ENCODE measurements at places on chromosomes 4 and X.

DNA sequence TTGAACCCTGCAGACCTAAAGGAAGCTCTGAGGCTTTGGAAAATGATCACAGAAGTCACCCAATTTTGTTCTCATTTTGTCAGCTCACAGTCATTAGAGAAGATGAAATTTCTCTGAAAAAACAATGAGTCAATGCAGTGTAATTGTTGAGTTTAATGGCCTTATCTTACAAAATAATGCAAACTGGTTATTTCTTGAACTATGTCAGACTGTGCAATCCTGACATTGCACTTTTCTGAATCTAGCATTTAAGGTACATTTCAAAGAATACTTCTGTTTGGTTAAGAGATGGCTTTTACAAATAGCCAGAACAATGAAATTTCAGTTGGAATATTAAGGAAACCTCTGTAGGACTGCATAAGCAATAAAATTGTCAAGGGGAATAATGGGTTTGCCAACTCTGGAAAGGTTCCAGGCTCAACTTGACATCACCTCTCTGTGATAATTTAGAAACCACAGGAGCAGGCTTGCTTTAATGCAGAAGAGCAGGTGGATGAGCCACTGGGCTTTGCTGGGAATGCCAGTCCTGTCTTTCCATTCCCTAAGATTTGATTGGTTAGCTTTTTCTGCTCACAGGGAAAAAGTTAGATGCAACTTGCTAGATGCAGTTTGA is 222.8 kb downstream of the FRMPD4 start:
- no peak for DNase-seq

DNA sequence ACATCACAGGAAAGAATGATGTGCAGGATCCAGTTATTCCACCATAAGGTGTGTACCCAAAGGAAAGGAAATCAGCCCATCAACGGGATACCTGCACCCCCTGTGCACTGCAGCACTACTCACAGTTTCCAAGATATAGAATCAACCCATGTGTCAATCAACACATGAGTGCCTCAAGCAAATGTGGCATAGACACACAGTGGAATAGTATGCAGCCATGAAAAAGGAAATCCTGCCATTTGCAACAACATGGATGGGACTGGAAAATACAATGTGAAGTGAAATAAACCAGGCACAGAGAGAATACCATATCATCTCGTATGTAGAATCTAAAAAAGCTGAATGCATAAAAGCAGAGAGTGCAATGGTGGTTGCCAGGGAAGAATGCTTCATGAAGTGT is 53.3 kb downstream of the DHRSX start:
- no peak for DNase-seq

GRCh38 chr4:174217273-174218126 is 66.0 kb downstream of the FBXO8 start:
- DNase-seq, result no peak

DNA sequence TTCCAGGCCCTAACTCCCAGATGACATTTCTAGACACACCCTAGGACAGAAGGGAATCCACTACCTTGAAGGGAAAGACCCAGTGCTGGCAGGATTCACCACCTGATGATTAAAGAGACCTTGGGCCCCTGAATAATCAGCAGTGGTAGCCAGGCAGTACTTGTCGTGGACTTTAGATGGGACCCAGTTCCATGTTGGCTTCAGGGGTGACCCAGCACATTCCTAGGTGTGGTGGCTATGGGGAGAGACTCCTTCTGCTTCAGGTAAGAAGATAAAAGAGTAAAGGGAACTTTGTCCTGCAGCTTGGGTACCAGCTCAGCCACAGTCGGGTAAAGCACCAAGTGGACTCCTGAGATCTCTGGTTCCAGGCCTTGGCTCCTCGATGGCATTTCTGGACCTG is 131.8 kb upstream of the S100G start:
- DNase-seq, result no peak

DNA sequence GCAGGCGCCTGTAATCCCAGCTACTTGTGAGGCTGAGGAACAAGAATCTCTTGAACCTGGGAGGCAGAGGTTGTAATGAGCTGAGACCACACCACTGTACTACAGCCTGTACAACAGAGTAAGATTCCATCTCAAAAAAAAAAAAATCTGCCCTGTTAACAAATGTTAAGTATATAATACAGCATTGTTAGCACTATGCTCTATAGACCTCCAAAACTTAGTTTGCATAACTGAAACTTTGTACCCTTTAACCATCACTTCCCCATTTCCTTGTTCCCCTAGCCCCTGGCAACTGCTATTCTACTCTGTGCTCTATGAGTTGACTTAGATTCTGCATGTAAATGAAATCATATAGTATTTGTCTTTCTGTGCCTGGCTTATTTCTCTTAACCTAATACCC is 76.7 kb downstream of the TAB3 start:
- DNase-seq, result no peak

DNA sequence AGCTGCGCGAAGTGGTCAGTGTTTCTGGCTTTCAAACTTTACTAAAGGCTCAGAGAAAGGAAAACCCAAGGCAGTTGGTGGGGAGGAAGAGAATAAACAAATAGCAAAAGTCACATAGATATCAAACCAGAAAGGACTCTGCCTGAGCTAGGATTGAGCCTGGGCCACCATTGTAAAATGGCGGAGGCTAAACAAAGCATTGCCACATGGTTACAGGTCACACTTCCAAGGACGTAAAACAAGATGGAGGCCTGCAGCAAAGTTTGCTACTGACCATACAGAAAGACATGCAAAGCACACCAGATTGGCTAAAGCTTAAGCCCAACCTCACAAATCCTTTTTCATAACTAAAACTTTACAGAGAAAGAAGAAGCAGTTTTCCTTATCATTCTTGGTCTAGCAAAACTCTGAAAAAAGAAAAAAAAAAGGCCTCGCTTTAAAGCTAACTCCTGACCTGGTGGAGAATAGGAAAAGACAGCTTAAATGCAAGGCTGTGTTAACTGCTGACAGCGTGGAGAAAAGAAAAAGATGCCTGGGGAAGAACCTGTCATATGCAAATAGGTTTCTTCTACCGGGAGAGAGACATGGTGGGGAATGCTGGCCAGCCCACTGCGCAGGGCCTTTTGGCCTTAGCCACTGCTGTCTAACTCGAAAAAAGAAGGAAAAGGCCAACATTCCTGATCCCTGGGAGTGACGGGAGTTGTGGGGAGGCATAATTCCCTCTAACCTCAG is 81.8 kb upstream of the SMARCA5 start:
- DNase-seq, result no peak

DNA sequence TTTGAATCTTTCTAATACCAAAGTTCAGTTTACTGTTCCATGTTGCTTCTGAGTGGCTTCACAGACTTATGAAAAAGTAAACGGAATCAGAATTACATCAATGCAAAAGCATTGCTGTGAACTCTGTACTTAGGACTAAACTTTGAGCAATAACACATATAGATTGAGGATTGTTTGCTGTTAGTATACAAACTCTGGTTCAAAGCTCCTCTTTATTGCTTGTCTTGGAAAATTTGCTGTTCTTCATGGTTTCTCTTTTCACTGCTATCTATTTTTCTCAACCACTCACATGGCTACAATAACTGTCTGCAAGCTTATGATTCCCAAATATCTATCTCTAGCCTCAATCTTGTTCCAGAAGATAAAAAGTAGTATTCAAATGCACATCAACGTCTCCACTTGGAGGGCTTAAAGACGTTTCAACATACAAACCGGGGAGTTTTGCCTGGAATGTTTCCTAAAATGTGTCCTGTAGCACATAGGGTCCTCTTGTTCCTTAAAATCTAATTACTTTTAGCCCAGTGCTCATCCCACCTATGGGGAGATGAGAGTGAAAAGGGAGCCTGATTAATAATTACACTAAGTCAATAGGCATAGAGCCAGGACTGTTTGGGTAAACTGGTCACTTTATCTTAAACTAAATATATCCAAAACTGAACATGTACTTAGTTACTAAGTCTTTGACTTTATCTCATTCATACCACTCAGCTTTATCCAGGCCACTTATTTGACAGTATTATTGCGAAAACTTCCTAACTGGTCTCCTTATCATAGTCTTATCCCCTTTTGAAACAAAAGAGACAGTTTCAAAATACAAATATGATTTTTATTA is 3.6 kb upstream of the AFP start:
- no peak for DNase-seq

DNA sequence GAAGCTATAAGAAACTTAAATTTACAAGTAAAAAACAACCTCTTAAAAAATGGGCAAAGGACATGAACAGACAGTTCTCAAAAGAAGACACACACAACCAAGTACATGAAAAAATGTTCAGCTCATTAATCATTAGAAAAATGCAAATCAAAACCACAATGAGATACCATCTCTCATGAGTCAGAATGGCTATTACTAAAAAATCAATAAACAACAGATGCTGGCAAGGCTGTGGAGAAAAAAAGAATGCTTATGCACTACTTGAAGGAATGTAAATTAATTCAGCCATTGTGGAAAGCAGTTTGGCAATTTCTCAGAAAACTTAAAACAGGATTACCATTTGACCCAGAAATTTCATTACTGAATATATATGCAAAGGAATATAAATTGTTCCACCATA is 666.3 kb upstream of the GRIA3 start:
- no peak for DNase-seq

- no peak for DNase-seq
Observed at GRCh38 chr4:65960751-65961150, 290.5 kb upstream of the EPHA5 start.

GRCh38 chr4:24888475-24889344 is 24.1 kb downstream of the CCDC149 start:
- no peak for DNase-seq

DNA sequence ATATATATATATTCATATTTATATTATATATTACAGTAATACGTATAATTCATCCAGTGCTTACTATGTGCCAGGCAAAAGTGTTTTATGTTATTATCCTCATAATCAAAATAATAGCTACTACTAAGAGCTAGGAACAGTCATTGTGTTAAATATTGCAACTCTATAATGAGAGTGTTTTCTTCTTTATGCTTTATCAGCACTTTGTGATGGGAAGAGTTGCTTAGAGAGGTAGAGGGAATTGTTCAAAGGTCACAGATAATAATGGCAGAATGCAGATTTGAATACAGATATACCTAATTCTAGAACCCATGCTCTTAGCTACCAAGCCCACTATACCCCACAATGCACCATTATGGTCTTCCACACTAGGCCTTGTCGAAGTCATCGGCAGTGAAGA is 318.8 kb upstream of the PPARGC1A start:
- DNase-seq, result no peak

GRCh38 chrX:55648434-55648833 is 25.2 kb downstream of the FOXR2 start:
- DNase-seq, result no peak

GRCh38 chrX:101417981-101418841 is 10.2 kb downstream of the HNRNPH2 start:
- peak; percentile 15 for DNase-seq

DNA sequence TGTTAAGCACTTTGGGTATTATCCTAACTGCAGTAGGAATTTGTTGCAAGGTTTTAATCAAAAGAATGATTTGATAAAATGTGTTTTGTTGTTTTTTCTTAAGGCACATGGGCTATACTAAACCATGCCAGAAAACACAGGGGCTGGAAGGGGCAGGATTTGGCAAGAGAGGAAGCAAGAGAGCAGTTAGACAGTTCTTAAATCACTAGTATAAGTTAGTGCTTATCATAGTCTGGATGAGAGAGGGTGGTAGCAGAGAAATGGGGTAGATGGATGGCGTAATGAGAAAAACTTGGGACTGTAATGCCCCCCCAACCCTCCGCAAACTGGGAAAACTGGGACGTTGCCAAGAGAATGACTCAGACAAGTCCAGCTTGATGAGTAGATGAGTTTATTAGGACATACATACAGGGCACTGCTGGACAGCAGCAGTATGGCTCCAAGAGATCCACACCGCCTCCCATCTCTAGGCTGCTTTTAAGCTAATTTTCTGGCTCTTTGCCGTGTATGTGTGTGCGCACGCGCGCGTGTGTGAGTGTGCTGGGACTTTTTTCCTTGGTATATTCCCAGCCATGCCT is 151.5 kb downstream of the PDLIM5 start:
- no peak for DNase-seq

GRCh38 chr4:122788935-122789334 is 37.7 kb upstream of the FGF2 start:
- DNase-seq, result no peak

- no peak for DNase-seq
Observed at GRCh38 chrX:38154340-38154739, 66.3 kb downstream of the SRPX start.

GRCh38 chrX:110046971-110047370 is 44.1 kb downstream of the TMEM164 start:
- no peak for DNase-seq

DNA sequence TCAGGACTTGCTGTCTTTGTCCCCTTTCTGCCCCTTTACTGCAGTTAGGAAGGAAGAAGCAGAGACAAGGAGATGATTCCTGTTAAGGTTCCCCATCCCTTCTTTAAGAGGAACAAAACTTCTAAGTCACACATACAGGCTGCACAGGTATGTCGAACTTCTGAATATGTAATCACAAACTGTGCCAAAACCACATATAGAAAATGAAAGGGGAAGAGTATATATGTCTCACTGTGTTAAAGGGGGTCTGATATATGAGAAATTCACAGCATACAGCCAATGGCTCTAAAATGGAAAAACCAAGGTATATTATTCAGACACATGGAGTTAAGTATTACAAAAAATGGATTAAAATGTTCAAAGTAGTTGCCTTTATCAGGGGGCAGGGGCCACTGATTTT is 11.7 kb downstream of the CFAP97 start:
- DNase-seq, result no peak

DNA sequence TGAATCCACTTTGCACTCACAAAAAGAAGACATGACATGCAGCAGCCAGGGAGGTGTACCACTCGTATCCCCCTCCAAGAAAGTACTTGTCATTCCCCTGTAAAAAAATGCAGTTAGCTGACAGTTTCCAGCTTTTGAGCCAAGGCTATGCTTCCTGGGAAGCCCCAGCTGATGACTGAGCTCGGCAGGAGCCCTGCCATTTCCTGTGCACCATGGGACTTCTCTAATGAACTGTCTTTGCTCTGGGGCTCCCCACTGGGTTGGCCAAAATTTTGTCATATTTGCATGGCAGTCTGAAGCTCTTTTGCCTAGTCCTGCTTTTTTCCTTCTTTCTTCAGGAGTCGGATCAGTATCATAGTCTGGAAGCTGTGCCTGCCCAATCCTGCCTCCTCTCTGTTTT is 104.5 kb upstream of the MAOA start:
- no peak for DNase-seq

- no peak for DNase-seq
Observed at GRCh38 chrX:24870143-24870542, 145.6 kb downstream of the ARX start.

GRCh38 chr4:86608757-86609375 is 14.8 kb downstream of the PTPN13 start:
- no peak for DNase-seq

- no peak for DNase-seq
Observed at GRCh38 chrX:129227366-129227765, 295.9 kb downstream of the SMARCA1 start.

DNA sequence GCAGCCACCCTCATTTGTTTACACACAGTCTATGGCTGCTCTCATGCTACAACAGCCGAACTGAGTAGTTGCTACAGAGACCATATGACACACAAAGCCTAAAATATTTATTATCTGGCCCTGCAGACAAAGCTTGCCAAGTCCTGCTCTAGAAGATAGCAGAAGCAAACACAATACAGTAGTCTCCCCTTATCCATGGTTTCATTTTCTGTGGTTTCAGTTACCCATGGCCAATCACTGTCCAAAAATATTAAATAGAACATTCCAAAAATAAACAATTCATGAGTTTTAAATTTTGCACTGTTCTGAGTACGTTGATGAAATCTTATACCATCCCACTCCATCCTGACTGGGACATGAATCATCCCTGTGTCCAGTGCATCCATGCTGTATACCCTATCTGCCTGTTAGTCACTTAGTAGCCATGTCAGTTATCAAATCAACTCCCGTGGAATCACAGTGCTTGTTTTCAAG is 40.2 kb upstream of the ZNF81 start:
- no peak for DNase-seq

- no peak for DNase-seq
Observed at GRCh38 chr4:87529187-87529586, at the start of gene SPARCL1. Gene SPARCL1, minus strand, starts transcription at chr4:87529376. Its CDS starts 29,802 bp downstream, at chr4:87499574.

Measured in T-helper 9 cell (primary cell).